Body of pancreas (tissue), 4 donors: ENCODE measurements at places on chromosomes 11 and 22. TPM values are rescaled to one million over a fixed set of nuclear protein-coding genes. Genes with fewer than 3 reads are reported as not detected.

- DNase-seq = no peak
Measured at GRCh38 chr11:11171285-11171684, 181.8 kb downstream of the CSNK2A3 start.

- no peak for DNase-seq
Measured at GRCh38 chr11:125005491-125005890, 51.5 kb downstream of the CCDC15 start.

- no peak for DNase-seq
Measured at GRCh38 chr22:35593891-35594470, 23.1 kb downstream of the MB start.

GRCh38 chr11:97722065-97722464 is 1298.7 kb upstream of the CNTN5 start:
- no peak for DNase-seq

DNA sequence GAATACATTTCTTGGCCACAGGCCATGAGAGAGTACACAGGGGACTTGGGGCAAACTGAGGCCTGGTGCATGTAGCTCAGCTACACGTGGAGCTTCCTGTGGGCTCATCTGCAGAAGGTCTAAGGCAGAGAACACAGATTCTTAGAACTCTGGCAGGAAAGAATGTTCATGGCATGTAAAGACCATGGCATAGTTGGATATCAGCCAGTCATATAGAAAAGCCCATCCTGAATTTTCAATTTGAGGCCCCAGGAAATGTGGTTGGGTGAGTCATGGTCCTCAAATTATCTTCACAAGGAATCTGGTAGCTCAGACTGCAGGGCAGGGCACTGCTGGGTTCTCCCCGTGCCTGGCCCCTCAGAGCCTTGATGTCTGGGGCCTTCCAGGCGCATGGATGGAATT is 13.7 kb upstream of the ST3GAL4 start:
- DNase-seq = no peak

- no peak for DNase-seq
Measured at GRCh38 chr11:28938091-28938490, 829.9 kb downstream of the METTL15 start.

PANX2 gene
- 0.33 TPM for total RNA-seq

ESAM gene
- total RNA-seq = 11.7 TPM

OR52E8 gene
- total RNA-seq = not detected

KCNK4 gene
- total RNA-seq = not detected

DDTL gene
- not detected for total RNA-seq

HIRA gene
- total RNA-seq = 12.9 TPM

SCT gene
- total RNA-seq = not detected
